Lower leg skin (tissue), 4 donors: ENCODE measurements at places on chromosomes 5 and 9.
A peak's percentile ranks its signal among the peaks of the same experiment; 100 is the strongest.

DNA sequence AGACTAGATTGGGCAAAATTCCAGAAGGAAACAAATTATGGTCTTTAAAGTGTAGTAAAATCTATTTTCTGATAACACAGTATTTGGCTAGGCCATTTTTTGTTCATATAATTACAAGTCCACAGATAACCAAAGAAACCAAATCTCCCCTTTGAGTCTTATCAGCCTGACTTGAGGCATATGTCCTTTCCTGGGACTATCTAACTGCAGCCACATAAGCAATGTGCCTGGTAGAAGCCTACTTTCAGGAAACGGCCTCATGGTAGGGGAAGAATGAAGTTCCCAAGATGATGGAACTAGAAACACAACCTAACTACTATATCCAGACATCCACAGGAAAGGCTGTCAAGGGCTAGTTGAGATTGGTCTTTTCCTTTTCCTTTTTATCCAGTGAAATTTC is 130.0 kb downstream of the PIK3R1 start:
- DNase-seq = no peak

DNA sequence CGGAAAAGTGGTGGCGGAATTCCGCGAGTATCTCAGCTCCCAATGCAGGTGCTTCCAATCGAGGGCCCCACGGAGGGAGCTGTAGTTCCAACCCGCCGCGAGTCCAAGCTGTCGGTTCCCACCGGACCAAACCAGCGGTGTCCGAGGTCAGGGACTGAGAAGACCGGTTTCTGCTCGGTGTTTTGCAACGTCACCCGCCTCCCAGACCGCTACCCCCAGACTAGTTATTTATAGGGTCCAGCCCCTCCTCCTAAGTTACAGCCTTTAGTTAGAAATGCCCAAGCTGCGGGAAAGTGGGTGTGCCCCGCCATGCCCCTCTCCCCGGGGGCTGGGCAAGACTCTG is 677 bp upstream of the MYORG start:
- DNase-seq = peak; percentile 87

- no peak for DNase-seq
Observed at GRCh38 chr5:95870105-95870672, 47.7 kb upstream of the GLRX start.

DNA sequence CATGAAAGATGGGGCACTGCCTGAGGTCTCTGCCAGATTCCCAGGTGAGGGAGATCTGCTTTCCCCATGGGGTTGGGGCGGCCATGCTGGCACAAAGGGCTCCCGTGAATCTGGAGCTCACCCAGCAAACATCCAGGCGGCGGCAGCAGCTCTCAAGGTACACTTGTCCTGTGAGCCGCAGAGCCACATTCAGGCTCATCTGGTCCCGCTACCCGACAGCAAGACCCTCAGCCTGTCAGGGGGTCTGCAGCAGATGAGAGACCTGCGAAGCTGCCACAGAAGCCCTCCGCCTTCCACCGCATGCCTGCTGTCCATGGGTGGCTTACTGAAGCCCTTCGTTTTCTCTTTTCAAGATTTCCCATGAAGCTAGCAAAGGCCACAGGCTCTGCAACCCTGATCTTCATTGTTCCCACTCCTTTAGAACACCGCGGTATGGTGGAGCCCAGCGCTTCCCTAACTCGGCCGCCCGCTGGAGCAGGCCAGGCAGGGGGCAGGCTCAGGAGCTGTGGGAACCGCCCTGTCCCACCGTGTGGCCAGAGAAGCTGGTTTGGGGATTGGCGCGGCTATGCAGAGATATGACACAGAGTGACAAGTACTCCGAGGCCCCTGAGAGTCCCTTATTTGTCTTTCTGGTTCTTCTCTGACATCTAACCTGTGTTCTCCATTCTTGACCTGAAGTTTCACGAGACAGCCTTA is 8.8 kb downstream of the LRRC14B start:
- no peak for DNase-seq

GRCh38 chr5:172284611-172284980 is 1.0 kb upstream of the UBTD2 start:
- peak; percentile 35 for DNase-seq

DNA sequence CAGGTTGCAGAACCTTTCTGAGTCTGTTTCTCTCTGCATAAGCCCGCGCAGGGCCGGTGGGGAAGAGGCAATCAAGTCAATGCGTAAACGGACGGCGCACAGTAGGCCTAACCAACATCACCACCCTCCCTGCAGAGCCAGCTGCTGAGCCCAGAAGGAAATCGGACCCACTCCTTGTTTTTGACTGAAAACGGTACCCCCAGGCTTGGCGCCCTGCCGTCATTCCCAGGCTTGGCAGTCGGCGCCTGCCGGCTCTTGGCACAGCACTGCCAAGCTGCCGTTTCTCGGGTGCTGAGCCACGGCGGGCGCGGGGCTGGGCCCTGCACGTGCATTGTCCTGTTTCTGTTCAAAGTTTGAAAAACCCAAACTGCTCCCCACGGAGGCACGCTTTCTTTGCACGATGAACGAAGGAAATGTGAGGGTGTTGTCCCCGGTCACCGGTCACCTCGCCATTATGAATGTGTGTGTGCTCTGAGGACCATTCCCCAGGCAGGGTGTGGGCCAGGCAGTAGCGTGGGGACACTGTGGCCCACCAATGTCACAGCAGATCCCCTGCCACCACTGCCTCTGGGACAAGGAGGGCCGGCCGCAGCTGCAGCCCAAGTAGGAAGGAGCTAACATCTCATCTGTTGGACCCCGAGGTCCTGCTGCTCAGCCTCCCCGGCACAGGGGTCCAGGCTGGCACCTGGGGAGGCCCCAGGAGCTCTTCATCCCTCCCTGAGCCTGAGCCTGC is 20.1 kb downstream of the FIBCD1 start:
- no peak for DNase-seq

GRCh38 chr9:78566948-78567675 is 270.2 kb downstream of the PSAT1 start:
- DNase-seq = no peak

GRCh38 chr5:88944751-88945531 is 62.0 kb upstream of the MEF2C start:
- DNase-seq = no peak

DNA sequence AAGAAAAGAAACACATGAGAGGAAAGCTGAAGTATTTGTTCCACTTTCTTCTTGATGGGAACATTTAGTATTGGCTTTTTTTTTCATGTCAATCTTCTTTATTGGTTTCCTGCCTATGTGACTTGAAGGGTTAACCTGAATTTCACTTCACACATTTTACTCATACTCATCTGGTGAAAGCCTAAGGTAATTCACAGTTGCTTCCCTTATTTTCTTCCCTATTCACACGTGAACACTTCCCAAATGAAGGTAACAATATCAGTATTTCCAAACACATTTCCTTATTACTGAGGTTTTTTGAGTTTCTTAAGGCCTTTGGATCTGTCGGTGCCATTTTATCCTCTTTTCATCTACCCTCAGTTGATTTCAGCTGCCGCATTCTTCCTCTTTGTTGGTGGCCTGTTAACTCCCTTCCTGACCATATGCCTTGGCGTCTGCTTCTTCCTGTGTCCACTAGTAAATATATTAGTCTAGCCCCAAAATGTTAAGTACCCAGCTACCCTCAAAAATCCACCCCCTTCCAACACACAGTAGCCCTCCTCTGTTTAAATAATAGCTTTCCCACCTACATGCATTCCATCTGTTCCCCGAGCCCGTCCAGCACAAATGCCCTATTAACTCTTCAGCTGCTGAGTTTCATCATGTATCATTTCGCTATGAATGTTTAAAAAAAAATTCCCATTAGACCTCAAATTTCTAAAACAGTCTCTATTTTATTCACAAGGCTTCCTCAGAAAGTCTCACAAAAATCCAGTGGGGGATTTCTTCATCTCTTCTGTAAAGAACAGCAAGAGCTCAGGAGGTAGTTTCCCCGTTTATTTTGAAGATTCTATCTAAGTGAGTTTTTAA is 97.3 kb downstream of the USP20 start:
- peak; percentile 28 for DNase-seq

DNA sequence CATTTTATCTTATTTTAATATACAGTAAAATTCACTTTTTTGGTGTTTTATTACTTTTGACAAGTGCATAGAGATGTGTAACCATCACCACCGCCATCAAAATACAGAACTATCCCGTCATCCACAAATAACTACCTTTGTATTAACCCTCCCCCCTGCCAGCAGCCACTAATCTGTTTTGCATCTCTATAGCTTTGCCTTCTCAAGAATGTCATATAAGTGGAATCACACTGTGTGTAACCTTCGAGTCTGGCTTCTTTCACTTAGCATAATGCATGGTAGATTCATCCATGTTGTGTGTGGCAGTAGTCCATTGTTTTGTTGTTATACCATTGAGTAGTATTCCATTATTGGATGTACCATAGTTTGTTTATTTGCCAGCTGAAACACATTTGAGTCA is 98.8 kb downstream of the BOD1 start:
- no peak for DNase-seq

GRCh38 chr5:177085985-177086653 is 596 bp upstream of the FGFR4 start:
- DNase-seq = peak; percentile 43

GRCh38 chr9:136392538-136393449 is 7.2 kb downstream of the SNAPC4 start:
- no peak for DNase-seq

DNA sequence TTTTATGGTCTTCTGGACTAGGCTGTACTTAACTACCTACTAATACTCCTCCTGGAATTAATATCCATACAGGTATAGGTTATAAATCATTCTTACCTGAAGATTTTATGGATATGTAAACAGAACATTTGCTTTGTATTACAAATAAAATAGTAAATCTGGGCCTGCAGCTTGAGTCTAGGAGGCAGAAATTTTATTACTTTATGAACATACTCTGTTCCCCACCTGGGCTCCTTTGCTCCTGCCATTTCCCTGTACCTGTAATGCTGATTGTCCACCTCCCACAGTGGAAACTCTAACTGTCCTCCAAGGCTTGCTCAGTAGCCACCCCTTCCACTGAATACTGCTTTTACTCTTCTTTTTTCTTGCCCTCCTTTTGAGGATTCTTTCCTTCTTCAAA is 108.0 kb downstream of the PAM start:
- no peak for DNase-seq

DNA sequence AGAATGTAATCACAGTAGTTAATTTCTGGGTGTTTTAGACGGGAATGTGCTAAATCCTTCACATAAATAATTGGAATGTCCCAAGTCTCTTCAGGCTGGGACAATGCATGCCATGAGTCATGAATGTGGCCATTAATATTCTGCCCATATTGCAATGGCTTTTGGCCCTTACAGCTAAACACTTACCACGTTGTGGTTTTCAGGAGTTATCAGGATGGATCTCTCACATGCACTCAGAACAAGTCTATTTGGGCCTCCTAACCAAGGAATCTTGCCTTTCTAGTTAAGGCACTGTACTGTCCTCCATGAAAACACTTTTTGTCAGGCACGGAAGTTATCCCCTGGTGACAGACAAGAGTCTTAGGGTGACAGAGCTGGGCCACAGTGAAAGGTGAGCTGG is 32.7 kb downstream of the PKD2L2 start:
- no peak for DNase-seq
